ENCODE measurements at places on chromosomes 6 and 20.

DNA sequence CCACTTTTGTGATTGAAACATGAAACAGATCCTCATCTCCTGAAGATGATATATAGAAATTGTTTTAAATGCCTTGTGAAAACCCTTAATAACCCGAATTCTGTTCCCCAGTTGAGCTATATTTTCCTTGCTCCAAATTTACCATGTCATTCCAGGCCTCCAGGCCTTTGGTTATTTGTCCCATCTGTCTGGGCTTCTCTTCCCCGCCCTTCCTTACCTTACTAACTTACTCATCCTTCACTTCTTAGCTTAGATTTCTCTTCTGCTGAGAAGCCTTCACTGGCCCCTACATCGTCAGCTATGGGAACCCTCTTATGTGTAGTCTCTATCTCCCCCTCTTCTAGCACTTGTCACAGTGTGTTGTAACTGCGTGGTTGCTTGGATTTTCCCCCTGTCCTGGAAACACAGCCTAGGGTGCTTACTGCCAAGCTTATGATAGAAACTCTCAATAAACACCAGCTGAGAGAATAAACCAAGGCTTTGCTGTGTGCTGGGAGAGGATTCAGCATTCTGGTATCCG, 68.6 kb downstream of the SGK1 start:
- no peak for DNase-seq

GRCh38 chr6:3808199-3808598, 41.0 kb upstream of the FAM50B start:
- DNase-seq = no peak

DNA sequence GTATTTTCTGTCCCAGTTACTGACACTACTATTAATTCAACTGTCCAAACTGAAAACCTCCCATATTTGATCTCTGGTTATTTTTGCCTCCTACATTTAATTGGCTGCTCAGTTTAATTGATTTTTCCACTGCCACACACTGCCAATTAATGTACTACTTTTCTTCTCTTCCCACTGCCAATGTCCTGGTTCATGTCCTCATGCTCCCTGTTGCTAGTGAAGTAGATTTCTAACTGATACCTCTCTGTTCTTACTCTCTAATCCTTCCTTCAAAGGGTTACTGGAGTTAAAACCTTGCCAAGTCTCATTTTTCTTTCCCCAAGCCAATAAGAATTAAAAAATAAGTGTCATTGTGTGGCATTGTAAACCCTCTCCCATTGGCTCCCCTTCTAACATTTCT, 440.6 kb upstream of the JAG1 start:
- no peak for DNase-seq

GRCh38 chr6:124888581-124889371, 73.5 kb upstream of the RNF217 start:
- DNase-seq = no peak

GRCh38 chr6:127858727-127859391, 42.0 kb downstream of the THEMIS start:
- DNase-seq = no peak

GRCh38 chr20:41551011-41551705, 67.0 kb downstream of the CHD6 start:
- DNase-seq = no peak

DNA sequence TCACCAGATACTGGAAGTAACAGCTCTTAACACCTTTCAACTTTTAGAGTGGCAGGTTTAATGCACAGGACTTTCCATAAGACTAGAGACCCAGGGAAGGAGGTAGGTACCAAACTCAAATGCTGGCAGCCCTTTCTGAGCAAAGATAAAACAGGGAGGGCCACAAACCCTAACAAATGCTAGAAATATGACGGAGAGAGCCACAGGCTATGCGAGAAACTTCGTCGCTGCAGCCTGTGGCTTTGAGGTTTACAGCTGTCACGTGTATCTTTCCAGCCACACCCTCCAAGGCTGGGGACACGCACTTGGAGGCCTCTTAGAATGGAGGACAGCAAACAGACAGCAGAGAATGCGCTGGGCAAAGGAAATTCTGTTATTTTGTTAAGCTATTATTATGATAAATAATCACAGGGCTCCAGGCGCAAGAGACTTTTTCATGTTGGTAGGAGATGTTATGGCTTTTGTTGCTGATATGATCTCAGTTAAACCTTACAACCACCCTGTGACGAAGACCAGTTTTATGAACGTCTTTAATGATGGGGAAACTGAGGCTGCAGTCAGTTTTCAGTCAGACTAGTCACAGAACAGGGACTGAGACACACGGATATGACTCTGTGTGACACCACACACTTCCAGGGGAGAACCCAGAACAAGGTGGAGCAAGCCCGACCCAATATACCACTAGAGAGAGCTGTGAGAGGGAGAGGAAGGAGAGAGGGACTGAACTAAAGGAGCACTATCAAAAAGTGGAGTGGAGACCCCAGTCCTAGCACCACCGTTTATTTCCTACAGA, 2.0 kb downstream of the TRAM2 start:
- no peak for DNase-seq

- peak; percentile 76 for DNase-seq
Measured at GRCh38 chr6:135497412-135498184, at the start of gene AHI1. Gene AHI1, minus strand, starts transcription at chr6:135497740. Its CDS starts 5,503 bp downstream, at chr6:135492237.

- no peak for DNase-seq
Measured at GRCh38 chr6:69623357-69623756, 173.5 kb downstream of the LMBRD1 start.

GRCh38 chr6:12149944-12150510, 137.9 kb downstream of the HIVEP1 start:
- no peak for DNase-seq

DNA sequence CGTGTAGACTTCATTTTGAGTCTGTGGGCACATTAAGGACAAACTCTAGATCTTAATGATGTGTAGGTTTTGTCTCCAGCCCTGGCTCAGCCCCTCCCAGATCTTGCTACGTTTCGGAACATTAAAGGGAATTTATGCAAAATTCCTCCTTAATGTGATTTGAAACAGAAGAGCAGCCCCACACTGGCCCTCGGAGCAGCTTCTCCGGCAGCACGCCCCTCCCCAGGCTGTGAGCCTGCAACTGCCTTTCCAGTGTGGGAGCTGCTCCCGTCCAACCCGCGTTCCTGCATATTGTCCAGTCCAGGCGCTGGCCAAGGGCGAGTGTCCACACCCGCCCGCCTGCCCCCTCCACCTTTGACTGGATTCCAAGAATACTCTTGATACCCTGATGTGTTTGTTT, 257.2 kb downstream of the TAF4 start:
- DNase-seq = no peak

- peak; percentile 1 for DNase-seq
Measured at GRCh38 chr20:51871943-51872342, 69.6 kb upstream of the SALL4 start.

GRCh38 chr20:59391975-59392374, 91.6 kb downstream of the EDN3 start:
- DNase-seq = no peak

GRCh38 chr20:54464003-54464402, 11.4 kb upstream of the DOK5 start:
- no peak for DNase-seq

DNA sequence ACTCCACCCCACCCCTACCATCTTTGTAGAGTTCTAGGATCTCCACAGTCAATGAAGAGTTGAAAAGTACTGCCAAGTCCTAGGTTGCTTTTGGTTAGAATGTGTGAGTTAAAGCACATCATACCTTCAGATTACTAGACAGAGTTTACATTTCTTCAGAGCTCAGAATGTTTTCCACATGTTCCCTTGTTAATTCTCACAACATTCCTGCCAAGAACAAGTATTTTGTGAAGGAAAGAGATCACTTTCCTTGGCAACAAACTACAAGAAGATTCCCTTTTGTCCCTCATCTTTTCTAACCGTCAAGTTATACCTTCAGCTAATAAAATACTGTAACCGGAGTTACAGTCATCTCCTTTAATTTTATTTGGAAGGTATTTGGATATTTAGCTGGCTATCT, 266.8 kb downstream of the ZFAND3 start:
- no peak for DNase-seq

DNA sequence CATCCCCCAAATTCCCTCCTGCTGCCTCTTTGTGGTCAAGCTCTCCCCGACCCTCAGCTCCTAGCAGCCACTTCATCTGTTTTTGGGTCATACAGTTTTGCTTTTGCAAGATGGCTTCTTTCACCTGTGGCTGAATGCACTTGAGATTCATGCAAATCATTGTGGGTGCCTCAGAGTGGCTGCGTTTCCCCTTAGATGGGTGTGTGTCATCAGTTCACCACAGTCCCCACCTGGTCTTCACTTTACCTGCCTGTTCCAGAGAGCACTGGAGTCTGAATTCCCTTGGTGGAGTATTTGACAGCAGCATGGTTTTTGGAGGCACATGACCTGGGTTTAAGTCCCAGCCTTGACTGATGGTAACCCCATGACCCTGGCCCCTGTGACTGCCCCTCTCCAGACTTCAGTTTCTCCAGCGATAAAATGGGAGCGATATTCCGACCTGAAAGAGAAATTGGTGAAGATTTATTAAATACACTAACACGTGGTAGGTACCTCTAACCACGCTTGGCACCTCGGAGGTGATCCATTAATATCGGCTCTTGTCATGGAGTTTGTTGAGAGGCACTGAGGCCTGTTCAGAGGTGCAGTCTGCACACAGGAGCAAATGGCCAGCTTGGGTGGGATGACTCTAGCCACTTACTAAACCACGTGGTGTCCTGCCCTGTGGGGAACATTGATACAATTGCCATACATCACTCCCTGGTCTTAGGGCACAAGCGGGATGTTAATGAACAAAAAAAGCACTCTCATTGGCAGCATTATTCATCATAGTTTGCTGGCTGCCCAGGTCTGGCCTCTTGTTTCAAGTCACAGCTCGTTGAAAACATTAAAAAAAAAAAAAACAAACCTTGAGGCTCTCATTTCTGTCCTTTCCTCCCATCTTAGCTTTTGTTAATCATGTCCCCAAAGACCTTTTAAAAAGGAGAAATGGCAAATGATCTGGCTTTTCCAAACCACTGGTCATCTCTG, 167.2 kb upstream of the KCNG1 start:
- DNase-seq = no peak

- no peak for DNase-seq
Measured at GRCh38 chr6:18326980-18327379, 60.2 kb upstream of the RNF144B start.

DNA sequence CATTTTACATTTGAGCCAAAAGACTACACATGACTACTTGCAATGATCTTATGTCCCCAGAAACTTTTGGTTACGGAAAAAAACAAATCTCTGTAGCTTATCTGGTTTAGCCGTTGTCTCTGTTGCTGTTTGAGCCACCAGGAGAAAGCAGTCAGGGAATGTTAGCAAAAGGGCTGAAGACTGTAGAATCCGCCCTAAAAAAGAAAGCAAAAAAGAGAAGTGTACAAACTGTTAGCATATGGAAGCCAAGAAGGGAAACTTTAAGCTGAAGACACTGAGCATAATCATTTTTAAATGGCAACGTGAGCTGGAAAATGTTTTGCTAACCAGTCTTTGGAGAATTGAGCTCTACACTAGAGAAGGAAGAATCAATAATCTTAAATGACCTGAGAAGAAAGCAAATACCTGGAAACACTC, 69.9 kb upstream of the MYLIP start:
- no peak for DNase-seq

GRCh38 chr6:159969204-159969912, 476 bp downstream of the IGF2R start:
- no peak for DNase-seq

GRCh38 chr20:46915575-46916257, 21.1 kb downstream of the EYA2 start:
- DNase-seq = no peak

DNA sequence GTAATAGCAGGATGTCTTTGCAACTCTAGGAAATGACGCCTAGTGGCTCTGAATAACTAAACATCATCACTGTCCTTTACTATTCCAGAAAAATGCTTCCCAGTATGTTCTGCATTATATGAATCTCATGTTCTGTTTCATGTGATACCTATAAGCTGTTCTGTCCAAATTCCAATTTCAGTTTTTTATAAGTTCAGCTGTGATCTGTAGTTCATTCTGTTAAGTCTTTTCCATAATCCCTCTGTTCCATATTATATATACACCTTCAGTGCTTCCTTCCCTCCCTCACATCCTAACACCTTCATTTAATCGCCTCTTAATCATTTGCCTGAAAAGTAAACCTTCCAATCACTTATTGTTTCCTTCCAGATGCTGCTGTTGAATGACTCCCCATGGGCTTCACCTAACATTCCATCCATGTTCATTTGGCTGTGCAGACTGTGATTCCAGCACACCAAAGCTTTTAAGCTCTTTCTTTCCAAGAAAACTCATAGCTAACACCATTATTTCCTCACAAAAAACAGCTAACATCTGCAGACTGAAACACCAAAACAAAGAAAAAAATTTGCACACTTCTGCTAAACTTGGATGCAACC, 18.6 kb downstream of the HMGCLL1 start:
- DNase-seq = no peak

- no peak for DNase-seq
Measured at GRCh38 chr6:167394339-167394738, 69.5 kb downstream of the TTLL2 start.

- DNase-seq = no peak
Measured at GRCh38 chr20:17287503-17287902, 60.7 kb downstream of the PCSK2 start.

- DNase-seq = no peak
Measured at GRCh38 chr20:24984961-24985640, 7.5 kb downstream of the APMAP start.

DNA sequence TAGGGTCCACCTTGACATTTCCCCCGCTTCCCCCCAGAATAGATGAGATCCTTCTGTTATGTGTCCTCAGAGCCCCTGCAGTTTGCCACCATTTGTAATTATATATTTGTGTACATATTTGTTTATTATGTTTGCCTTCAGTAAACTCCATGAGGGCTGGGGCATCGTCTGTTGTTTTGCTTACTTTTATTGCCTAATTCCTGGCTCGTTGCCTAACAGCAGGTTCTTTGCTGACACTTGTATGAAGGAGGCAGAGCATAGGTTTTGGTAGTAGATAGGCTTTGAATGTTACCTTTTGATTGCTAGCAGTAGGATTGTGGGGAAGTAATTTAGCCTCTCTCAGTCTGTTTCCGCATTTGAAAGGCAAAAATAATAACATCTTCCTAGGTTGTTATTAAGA, 9.9 kb downstream of the MAP3K4 start:
- DNase-seq = peak; percentile 94

- no peak for DNase-seq
Measured at GRCh38 chr6:71420095-71420692, 131.6 kb downstream of the OGFRL1 start.

DNA sequence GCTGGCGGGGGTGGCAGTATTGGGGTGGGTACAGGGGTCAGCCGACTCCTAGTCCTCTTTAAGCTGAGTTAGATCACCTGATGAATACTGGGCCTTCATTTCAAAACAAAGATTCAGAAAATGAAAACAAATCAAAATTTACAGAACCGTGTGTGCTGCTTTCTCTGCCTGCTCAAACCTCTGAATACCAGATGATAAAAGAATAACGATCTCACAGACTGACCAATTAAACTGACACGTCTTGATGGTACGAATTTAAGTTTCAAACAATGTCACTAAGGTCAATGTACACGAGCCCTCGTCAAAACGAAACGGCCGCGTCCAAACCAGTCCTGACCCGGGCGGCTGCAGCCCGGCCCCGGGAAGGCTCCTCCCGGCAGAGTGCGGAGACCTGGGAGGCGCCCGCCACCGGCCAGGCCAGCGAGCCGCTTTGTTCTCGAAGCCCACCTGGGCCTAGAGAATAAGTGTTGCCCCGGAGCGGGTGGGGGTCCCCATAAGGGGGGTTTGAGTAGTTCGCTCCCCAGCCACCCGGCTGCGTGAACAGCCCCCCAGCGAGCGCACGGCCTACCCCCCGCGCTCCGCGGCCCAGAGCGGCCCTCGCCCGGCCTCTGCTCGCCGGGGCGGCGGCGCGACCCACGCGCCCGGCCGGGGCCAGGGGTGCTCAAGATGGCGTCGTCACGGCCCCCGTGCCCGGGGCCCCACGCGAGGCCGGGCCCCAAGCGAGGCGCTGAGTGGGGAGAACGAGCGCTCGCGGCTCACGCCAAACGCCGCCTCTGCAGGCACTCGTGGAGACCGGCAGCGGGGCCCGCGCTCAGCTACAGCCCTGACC, 728 bp downstream of the PSMA7 start:
- DNase-seq = no peak

Measured in LNCaP clone FGC (cell line).